ENCODE measurements at places on chromosomes 11 and 22. TPM values are rescaled to one million over a fixed set of nuclear protein-coding genes. Genes with fewer than 3 reads are reported as not detected.
A peak's percentile ranks its signal among the peaks of the same experiment; 100 is the strongest.

- H3K27ac ChIP-seq, result no peak overlapping the region
- H3K27me3 ChIP-seq, result peaks cover 11% of the 10 kb centered on the region
- peaks cover 34% of the 10 kb centered on the region for H3K4me1 ChIP-seq
These were observed 1.7 kb downstream of the ETS1 start for GRCh38 chr11:128585498-128586238.

- no peak overlapping the region for H3K27ac ChIP-seq
- no peak overlapping the region for H3K4me3 ChIP-seq
- H3K36me3 ChIP-seq, result no peaks in the 10 kb centered on the region
These were observed 3.6 kb downstream of the GAL start for GRCh38 chr11:68687986-68688385.

DNA sequence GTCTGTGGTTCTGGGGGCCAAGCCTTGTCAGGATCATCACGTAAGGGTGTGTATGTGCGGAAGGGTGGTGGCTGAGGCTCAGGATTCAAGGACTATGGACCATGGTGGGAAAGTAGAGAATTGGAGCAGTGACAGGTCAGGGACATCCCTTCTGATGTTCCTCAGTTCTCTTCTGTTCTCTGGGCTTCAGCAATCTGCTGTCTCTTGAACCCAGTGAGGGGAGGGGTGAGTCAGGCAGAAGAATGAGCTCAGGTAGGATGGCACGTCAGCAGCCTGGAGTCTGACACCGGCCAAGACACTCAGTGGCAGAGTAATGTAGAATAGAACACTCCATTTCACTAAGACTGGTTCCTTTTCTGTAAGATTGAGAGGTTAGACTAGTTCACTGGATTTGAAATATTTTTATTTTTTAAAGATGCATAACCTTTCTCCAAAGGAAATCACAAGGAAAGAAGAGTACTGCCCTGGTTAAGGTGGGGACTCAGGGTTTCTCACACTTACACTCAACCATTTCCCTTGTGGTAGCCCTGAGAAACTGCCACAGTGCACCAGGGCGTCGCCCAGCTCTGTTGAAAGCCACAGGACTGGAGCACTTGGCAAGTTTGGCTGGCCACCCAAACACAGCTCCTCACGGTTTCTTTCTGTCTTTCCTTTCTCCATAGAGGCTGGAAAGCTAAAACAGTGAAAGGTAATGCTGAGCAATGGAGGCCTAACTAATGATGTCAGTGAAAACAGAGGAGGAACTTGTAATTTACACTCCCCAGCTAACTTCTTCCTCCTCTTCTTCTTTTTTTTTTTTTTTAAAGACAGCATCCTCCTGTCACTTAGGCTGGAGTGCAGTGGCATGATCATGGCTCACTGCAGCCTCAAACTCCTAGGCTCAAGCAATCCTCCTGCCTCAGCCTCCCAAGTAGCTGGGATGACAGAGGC lies 23.1 kb upstream of the MICAL2 start:
- peaks cover 4% of the 10 kb centered on the region for H3K36me3 ChIP-seq
- H3K4me1 ChIP-seq, result peaks cover 75% of the 10 kb centered on the region
- H3K4me3 ChIP-seq, result peak overlapping the region; percentile 58
- DNase-seq, result peak; percentile 60
- H3K27ac ChIP-seq, result peak overlapping the region; percentile 85

- H3K36me3 ChIP-seq, result no peaks in the 10 kb centered on the region
- H3K27ac ChIP-seq, result no peak overlapping the region
- H3K4me1 ChIP-seq, result no peaks in the 10 kb centered on the region
- no peak overlapping the region for H3K4me3 ChIP-seq
- H3K27me3 ChIP-seq, result no peaks in the 10 kb centered on the region
- no peak for DNase-seq
These were observed 270.8 kb downstream of the DYNC2H1 start for GRCh38 chr11:103380031-103380430.

GRCh38 chr11:14857621-14858020 lies 34.4 kb downstream of the CYP2R1 start:
- no peaks in the 10 kb centered on the region for H3K27me3 ChIP-seq
- no peak overlapping the region for H3K4me3 ChIP-seq
- DNase-seq, result no peak
- peaks cover 69% of the 10 kb centered on the region for H3K36me3 ChIP-seq

- no peaks in the 10 kb centered on the region for H3K27me3 ChIP-seq
- no peak overlapping the region for H3K27ac ChIP-seq
- peaks cover 4% of the 10 kb centered on the region for H3K36me3 ChIP-seq
- H3K4me1 ChIP-seq, result peaks cover 10% of the 10 kb centered on the region
These were observed 39.8 kb downstream of the CSTPP1 start for GRCh38 chr11:46976182-46976854.

The KRTAP5-10 gene
- not detected for total RNA-seq

The IRAG1 gene
- not detected for total RNA-seq

The KCNA4 gene
- total RNA-seq, result not detected

All from activated T-helper 1 cell treated with anti-CD3 and anti-CD28 coated beads, Interleukin-12 subunit alpha, Interleukin-12 subunit beta, Interleukin-2, Interleukin-4 antibody, amounts not matched to agents 30 ng/mL and 10 ng/mL and 1 ng/mL, durations not matched to agents 14 hours and 24 hours and 36 hours (primary cell).